ENCODE measurements at places on chromosomes 6 and 20.
A peak's percentile ranks its signal among the peaks of the same experiment; 100 is the strongest.

DNA sequence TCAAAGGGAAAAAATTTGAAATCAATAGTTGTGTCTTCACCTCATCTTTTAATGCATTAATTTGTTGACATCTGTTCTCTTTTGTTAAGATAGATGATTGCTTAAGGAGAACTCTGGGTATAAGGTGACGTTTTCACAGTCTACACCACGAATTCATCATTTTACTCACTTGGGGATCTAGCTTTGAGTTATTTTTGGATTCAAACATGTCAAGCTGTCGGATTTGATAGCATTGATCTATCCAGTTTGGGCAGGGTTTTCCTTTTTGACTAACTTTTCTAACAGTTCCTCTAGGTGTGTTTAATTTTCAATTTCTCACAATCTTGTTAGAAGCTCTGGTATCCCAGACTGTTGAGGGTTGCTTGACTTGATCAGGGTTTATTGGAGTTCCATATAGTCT, 49.6 kb downstream of the HECA start:
- no peak for DNase-seq

DNA sequence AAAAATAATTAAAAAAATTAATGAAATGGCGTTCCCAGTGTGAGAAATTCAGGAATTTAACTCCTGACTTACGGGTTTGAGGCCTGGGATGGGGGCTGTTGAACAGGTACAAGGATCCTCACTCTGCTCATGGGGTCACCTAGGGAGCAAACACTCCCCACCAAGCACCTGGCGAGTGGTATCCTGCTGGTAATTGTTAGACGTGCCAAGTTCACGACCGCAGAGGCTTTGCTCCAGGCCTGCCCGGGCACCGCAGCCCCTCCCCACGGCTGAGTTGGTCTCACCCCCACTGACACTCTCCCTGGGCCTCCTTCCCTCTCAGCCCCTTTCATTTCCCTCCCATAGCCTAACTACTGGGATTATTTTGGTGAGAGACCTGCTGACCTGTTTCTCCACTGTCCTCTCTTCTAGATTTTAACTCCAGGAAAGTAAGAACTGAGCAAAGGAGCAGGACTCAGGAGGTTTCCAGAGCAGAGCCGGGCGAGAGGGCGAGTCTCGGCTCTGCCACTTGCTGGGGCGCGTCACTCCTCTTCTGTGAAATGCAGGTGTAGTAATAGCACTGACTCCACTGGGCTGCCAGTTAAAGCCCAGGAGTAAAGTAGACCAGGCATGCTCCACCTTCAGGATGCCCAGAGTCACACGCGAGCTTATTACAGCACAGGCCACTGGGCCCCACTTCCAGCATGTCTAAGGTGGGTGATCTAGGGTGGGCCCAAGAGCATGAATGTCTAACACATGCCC, 22.8 kb downstream of the BMP7 start:
- no peak for DNase-seq

GRCh38 chr20:13102237-13102636, 93.5 kb downstream of the SPTLC3 start:
- DNase-seq: no peak

- no peak for DNase-seq
Observed at GRCh38 chr6:142031035-142031434, 101.7 kb upstream of the GJE1 start.

DNA sequence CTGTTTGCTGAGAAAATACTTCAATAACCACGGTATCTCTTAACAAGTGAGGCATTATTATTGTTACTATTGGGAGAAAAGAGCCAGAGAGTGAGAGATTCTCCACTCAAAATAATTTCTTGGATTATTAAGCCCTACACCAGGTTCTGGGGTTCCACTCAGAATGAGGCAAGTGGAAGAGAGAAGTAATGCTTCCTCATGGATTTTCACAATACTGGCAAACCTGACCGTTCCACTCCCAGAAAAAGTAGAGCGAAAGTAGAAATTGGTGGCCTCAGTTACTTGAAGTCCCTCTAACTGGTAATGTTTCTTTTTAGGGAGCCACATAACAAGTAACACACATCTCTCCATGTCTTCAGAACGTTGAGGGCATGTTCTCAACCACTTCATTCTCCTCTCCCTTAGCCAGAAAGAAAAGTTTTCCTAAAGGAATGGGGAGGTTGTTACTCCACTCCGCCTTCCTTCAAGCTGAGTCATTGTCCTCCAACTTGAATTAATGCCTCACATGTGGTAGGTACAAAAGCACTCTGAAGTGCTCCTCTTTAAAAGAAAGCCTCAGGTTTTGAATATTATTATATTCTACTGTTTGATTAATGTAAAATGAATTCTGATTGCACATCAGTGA, 1.9 kb downstream of the BAG2 start:
- DNase-seq: peak; percentile 75

DNA sequence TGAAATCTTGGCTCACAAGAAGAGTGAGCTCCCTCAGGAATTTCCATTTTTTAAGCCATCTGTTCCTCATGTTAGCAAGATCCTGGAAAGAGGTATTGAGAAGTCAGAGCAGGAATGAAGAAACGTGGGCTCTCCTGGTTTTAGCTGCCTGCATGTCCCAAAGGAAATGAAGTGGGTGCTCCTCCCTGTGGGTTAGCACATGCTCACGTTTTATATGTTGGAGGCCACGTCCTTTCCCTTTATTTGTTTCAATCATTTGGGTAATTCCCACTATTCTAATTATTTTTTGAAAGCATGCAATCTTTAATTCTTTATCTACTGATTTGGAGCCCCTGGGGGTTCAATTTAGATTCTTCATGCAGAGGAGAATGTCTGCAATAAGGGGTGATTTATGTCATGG, 4.3 kb upstream of the MAP3K4 start:
- DNase-seq: no peak

DNA sequence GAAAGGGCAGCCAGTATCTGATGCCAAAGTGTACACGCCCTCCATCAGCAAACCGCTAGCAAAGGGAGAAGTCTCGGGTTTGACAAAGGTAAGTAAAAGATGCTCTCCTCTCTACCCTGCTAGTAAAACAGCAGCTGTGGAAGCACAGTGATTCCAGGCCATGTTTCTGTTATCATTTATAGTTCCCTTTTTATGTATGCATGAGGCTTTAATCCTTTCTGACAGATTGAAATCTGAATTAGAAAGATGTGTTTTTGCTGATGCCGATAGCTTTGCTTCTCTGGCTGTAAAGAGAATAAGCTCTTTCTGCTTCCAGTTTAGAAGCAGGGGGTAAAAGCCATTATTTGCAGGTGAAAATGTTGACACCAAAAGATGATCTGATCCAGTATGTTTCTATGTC, 392.4 kb upstream of the SOX4 start:
- DNase-seq: no peak

DNA sequence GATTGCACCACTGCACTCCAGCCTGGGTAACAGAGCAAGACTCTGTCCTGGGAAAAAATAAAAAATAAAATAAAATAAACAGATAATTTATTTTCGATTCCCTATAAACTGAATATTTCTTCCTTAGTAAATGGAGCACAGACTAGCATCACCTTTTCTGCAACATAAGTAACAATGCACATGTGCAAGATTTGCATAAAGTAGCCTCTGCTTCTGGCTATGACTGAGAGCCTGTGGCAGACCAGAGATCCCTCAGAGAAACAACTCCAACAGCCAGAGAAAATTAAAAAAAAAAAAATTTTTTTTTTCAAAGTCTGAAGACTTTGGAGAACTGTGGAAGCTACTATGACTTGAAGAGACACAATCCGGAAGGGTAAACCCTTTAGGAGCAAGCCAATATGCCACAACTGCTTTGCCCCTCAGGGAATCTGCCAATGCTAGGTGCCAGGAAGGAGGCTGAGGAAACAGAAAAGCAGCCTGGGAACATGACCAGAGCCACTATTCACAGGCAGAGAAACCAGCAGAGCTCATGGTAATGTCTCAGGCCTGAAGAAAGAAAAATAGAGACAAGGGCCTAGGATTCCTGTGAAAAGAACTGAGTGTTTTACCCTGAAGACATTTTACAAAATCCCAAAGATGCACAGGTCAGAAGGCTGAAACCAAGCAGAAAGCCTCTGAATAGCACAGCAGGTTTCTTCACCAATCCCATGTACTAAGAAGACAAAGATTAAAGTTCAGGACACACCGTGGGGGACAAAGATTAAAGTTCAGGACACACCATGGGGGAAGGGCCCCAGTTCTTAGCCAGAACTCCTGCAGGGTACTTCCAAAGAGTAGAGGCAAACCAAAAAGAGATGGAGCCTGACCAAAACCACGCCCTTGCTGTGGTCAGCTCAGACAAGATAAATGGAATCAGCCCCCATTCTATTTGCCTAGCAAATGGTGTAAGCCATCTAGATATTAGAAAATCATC, 25.8 kb downstream of the B4GALT5 start:
- DNase-seq: no peak

DNA sequence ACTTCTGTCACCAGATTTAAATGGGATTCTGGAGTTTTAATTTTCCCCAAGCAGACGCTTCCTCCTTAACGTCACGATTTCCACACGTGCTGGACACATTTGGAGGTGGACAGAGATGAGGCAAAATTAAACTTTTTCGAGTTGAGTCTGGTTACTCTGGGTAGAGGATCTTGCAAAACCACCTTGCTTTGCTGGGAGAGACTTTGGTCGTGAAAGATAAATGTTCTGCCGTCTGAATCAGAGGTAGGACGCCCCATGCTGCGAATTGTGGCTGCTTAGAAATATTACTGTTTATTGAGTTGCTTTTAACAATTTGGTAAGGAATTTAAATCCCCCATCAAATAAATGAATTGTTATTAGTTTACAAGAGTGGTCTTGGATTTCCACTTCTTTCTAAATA, 46.8 kb downstream of the CTCFL start:
- no peak for DNase-seq

DNA sequence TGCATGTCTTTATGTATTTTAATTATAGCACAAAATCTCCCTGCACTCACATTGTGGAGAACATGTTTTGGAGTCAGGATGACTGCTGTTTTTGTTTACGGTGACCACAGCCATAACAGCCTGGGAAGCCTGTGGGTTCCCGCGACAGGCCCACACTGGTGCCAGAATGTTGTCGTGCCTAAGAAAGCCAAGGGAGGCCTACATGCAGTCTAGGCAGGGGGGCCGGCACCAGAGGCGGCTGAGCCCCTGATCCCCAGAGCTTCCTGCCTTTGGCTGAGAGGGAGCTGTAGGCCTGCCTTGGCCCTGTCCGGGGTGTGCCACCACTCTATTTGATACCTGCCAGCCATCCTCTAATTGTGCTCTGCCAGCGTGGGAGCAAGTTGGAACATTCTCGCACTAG, 46.7 kb downstream of the TBC1D7 start:
- DNase-seq: peak; percentile 22

GRCh38 chr6:92479831-92480230, 939.5 kb downstream of the EPHA7 start:
- no peak for DNase-seq

- peak; percentile 79 for DNase-seq
Observed at GRCh38 chr6:156658186-156658965, 118.8 kb upstream of the ARID1B start.

- DNase-seq: no peak
Observed at GRCh38 chr6:158517581-158517980, 42.3 kb upstream of the TMEM181 start.

- DNase-seq: peak; percentile 50
Observed at GRCh38 chr6:131058236-131058635, 4.8 kb downstream of the EPB41L2 start.
